ENCODE measurements at places on chromosomes 2 and 18.

DNA sequence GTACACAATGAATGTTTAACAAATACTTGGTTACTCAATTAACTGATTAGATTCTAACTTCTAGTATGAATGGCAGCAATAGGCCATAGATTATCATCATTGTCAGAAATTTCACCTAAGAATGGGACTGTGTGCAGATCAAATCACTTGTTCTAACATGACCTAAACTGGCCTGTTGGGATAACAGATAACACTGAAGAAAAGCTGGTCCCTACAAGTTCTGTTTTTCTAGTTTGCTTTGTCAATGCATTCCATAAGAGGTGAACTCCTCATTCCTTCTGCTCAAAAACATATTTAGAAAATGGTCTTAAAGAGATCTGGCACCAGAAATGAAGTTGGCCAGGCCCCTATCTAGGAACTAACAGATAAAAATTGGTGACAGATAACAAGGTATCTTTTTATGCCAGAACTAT lies 175.4 kb downstream of the THADA start:
- peak; percentile 65 for DNase-seq

- DNase-seq = peak; percentile 93
Observed at GRCh38 chr18:12315911-12316310, 7.9 kb downstream of the TUBB6 start.

GRCh38 chr2:55518841-55519165 lies 715 bp upstream of the CFAP36 start:
- DNase-seq = no peak

DNA sequence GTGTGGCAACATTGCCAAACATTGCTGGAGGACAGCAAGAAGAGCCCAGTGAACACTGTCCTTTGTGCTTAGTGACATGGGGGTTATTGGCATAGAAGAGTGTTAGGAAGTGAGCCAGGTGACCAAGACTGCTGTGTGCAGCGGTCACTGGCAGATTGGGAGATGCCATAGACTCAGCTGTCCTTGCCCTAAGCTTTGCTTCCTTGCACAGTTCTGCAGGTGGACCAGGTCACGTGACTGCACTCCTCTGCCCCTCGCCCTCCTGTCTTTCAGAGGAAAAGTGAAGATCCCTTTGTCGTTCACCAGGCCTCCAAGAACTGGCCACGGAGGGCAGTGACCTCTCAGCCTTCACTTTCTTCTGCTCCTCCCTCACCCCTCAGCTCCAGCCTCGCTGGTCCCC lies 215.6 kb upstream of the SMIM21 start:
- DNase-seq = no peak

DNA sequence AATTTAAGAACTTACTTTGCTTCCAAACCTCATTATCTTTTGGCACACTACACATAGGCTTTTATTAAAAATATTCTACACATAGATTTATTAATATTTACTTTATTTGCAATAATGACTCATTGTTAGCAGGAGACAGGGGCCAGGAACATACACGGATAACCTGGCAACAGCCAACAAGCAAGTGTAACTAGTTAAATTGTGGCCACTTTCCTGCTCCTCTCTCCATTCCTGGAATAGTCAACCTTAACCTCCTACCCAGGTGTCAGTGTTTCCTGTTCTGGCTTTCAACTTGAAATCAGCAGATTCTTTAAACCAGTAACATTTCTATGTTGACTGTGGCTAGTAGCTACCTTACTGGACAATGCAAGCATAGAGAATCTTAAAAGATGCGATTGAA lies 26.5 kb downstream of the ACVR1 start:
- DNase-seq = no peak

DNA sequence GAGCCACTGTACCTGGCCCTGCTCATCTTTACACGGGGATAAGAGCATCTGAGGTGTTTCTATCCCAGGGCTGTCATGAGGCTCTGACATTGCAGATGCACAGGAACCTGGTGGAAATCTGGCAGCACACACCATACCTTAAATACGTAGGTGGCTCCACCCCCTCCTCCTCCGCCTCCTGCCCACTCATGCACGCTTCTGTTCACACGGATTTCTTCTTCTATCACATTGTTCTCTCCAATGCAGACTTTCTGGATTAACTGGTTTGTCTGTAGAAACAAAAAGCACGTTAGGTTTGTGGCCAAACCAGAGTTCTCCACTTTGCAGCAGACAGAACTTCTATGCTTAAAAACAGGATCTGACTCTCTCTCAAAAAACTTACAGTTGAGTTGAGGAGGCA lies 118.2 kb downstream of the CLIP4 start:
- DNase-seq = no peak

DNA sequence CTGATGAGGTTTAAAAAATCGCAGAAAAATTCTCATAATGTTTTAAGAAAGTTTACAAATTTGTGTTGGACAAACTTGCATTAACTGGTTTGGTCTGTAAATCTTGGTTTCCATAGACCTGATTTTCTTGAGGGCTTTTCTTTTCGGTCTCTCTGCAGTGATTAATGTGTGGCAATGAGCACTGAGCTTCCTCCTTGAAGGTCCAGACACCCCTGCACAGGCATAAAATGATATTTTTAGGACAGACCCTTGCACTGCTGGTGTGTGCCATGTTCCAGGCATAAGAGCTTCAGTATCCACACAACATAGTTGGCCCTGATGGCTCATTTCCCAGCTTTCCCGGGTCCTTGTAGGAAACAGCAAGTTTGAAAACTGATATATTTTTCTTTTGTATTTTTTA lies 33.7 kb downstream of the MRPL33 start:
- DNase-seq = no peak

DNA sequence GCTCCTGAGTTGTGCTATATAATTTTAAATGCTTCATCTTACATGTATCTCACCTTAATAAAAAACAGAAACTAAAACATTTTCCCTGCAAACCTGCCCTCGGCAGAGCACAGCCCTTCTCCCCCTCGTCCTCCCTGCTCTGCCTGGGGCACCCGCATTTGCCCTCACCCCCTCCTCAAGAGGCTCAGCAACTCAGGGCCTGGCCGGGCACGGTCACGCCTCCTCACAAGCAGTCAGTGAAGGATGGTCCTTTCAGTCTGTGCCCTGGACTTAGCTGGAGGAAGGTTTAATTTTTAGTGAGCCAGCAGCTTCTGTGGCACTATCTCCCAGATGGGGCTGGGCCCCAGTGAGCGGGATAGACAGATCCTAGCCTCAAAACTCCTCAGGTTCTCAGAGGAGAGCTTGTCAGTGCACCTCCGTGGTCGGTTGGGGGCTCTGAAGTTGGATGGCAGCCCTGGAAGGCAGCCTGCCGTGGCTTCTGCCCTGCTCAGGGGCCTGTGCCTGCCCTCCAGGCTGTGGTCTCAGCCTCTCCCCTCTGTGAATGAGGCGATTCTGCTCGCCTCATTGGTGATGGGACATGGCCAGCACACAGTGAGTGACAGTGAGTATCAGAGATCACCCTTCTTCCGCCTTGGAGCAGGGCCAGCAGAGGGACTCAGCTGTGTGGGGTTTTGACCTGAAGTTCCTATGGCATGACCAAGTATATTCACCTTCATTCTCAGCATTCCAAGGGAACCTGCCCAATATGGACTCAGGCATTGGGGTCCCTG lies 56.3 kb upstream of the AFF3 start:
- DNase-seq = peak; percentile 5

DNA sequence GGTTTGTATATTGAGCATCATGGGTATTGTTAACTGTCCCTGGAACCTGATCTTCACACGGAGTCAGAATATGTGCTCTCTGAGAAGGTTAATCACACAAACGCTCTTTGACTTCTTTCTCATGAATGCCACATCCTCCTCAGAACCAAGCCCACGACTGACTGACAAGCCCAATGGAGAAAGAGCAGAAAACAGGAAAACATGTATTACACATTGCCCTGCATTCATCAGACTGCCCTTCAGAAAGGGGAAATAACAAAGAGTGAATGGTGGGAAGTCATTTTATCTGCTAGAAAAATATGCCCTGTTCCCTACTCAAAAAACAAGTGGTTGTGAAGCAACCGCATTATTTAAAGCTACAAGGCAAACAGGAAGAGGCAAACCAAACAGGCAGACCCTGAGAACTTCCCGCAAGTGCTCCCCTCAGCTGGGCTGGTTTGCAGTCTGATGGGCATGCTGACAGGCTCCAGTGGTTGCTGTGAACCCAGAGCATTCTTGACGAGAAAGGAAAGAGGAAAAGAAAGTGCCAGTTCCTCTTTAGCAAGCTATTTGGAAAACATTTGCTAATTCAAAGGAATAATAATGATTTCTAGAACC lies 172.9 kb upstream of the SETBP1 start:
- no peak for DNase-seq

- DNase-seq = no peak
Observed at GRCh38 chr18:58298251-58299134, 254.5 kb downstream of the NEDD4L start.

- no peak for DNase-seq
Observed at GRCh38 chr2:109410039-109410815, 203.5 kb downstream of the SEPTIN10 start.

- DNase-seq = no peak
Observed at GRCh38 chr2:127985026-127985734, 42.7 kb downstream of the SAP130 start.

DNA sequence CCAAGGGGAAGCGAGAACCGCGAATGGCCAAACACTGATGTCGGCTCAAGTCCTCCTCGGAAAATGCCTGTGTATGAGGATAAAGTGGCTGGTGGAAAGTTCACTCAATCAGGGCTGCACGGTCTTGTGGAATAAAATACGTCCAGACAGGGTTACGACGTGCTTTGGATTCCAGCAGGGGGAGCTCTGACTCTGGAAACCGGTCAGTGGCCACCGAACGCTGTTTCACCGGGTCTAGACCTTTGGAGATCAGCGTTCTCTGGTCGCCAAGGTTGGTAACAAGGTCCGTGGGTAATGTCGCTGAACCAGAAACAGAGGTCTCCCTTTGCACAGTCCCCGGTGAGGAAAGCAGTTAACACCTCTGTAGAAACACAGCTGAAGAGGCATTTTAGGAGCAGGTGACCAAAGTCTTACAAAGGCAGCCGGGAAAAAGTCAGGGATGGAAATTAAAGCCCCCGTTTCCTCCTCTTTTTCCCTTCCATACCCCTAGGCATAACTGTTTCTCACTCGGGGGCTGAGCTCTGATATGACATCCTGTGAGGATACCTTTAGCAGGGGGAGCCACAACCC lies 47.8 kb downstream of the CDCA7 start:
- peak; percentile 80 for DNase-seq

- no peak for DNase-seq
Observed at GRCh38 chr2:128305555-128306080, 13.1 kb downstream of the HS6ST1 start.

- no peak for DNase-seq
Observed at GRCh38 chr18:34623557-34623956, 86.5 kb upstream of the DTNA start.

DNA sequence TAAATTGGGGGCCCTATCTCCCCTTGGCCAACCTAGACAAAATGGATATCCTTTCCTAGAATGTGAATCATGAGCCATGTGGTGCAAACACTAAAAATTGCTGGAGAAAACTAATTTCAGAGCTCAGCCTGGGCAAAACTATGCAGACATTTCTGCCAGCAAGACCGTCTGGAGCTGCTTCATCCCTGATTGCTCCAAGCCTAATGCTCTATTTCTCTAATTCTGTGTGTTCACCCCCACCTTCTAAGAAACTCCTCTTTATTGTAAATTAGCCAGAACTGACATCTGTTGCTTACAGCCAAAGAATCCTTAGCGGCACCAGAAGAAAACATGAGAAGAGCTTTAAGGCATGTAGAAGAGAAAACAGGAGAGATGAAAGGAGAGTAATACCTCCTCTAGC lies 337.7 kb upstream of the CHAC2 start:
- no peak for DNase-seq

DNA sequence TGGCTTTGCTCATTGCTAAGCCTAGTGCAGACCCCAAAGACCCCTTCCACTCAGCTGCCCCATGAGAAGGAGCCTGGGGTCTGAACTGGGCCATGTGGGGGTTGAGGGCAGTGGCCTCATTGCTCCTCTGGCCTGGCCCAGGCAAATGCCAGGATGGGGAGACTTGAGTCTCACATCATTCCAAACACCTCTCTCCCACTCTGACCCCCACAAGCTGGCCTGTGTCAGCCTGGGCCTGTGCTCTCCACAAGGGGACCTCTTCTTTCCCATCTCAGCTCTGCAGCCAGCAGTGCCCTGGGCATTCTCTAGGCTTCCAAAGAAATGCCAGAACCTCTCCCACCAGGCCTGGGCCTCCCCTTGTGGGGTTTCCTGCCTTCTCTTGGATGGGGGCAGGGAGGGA lies 45.8 kb upstream of the OTOF start:
- DNase-seq = no peak

DNA sequence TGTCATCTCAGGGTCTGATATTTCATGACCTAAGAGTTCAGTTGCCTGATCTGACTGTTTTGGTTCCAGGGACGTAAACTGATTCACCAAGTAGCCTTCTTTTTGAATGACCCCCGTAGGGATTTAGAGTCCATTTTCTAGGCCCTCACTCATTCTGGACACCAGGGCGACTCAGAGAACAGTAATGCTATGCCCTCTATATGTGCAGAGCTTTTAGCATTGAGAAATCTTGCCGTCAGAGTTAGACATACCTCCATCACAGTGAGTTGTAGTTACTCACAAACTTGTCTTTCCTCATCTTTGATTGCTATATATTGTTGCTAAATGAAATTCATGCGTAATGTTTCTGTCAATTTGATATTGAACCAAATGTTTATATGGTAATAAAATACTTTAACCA lies 92.3 kb downstream of the OSBPL6 start:
- DNase-seq = no peak

GRCh38 chr18:2589345-2590068 lies 18.1 kb downstream of the NDC80 start:
- DNase-seq = no peak

DNA sequence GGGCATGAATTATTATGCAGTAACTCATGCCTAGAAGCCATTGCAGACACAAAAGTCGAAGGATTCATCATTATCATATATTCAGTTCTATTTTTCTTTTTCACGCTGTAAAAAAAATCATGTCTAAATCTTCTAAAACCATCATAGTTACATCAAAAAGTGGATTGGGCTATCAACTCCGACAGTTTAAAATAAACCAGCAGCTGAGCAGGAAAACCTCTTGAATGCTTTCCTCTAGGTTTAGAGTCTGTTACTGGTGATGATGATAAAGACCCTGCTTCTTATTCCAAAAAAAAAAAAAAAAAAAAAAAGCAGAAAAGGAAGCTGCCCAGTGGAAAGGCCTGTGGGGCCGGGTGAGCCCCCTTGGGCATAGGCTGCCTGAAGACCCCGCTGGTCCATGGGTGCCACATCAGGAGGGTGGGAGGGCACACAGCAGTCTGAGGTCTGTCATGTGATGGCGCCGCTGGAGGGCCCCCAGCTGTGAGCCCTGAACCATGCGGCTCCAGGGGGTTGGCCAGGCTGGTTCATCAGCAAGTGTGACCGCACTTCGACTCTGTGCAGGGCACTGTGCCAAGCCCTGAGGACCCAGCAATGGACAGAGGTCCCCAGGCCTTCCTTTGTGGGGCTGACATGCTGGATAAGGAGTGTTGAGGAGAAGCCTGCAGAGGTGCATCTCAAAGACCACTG lies 199.6 kb downstream of the EIPR1 start:
- no peak for DNase-seq

DNA sequence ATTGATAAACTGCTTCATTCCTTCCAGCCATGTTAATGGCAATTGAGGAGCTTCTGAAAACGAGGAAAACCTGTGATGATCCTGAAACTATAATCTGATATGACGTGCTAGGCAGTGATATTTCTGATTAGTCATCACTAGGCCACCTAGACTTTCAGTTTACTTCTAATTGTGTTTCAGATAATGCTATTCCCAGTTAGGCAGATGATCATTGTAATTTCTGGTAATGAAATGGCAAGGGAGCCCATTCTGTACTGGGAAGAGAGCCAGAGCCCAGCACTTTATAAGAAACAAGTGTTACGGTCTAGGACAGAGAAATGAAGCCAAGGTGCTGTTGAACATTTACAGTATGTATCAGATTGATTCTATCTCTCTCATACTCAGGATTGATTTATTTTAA lies 106.2 kb downstream of the CPO start:
- no peak for DNase-seq
